Kidney capillary endothelial cell (primary cell): ENCODE measurements at places on chromosomes 5 and 9.

GRCh38 chr5:134772461-134773125 lies 14.0 kb downstream of the DDX46 start:
- DNase-seq = no peak

DNA sequence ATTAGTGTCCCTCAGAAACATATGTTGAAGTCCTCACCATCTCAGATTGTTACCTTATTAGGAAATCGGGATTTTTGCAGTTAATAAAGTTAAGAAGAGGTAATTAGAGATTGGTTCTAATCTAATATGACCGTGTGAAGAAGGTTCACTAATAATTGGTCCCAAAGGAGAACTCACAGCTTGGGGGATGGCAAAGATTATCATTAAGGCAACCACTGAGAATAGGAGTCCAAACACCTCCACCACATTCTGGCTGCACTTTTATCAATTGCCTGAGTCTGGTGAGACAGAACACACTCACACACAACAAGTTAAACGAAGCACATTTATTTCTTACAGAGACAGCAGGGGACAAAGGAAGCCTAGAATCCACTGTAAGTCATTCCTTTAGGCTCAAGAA lies 94.9 kb upstream of the PRDM9 start:
- DNase-seq = no peak

- peak; percentile 94 for DNase-seq
Observed at GRCh38 chr9:35844628-35845270, 15.7 kb downstream of the TMEM8B start.

DNA sequence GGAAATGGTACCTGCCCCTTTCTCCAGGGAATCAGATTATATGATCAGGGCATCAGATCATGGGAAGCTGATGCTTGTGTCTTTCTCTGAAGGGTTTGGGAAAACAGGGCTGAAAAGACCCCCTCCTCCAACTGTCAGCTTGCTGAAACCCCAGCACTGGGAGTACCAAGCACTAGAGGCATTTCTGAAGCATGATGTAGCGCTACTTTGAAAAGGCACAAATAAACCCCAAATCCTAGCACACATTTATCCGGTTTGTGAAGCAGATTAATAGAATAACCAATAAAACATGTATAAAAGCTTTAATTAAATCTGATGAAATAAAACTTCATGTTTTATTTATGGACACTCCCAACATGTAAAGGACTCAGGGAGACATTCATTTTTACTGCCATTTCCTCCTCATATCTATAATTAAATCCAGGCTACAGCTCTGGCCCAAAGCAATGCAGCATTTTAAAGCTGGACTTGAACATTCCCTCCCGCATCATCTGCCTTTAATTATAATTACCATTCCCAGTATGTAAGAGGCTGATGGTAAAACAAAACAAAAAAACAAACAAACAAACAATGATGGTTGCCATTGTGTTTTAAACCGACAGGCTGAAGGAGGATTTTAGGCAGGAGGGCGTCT lies 298.2 kb upstream of the RFX3 start:
- no peak for DNase-seq

- no peak for DNase-seq
Observed at GRCh38 chr5:138981586-138981985, 106.5 kb upstream of the LRRTM2 start.

GRCh38 chr5:110644357-110644756 lies 82.1 kb downstream of the TMEM232 start:
- no peak for DNase-seq

- no peak for DNase-seq
Observed at GRCh38 chr9:104555521-104555920, 13.4 kb upstream of the OR13C8 start.

DNA sequence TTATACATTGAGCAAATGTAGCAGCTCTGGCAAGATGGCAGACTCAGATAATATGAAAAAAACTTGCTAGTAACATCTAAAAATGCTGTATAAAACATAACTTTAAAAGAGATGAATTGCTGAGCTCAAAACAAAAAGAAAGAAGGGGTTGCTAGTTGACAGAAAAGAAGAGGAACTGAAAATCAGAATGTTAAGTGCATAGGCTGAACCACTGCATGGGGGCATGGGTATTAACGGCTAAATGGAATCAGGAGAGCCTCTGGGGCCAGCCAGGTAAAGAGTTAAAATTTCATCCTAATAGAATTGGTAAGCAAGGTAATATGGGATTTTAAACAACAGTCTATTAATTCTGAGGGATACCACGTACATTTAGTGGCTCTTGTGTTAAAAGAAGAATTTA lies 146.8 kb downstream of the SMC2 start:
- no peak for DNase-seq

- no peak for DNase-seq
Observed at GRCh38 chr9:79564105-79564504, 7.7 kb upstream of the TLE4 start.

GRCh38 chr5:25515525-25515924 lies 870.7 kb upstream of the CDH10 start:
- DNase-seq = no peak

- no peak for DNase-seq
Observed at GRCh38 chr5:35120715-35121114, 73.0 kb upstream of the AGXT2 start.

DNA sequence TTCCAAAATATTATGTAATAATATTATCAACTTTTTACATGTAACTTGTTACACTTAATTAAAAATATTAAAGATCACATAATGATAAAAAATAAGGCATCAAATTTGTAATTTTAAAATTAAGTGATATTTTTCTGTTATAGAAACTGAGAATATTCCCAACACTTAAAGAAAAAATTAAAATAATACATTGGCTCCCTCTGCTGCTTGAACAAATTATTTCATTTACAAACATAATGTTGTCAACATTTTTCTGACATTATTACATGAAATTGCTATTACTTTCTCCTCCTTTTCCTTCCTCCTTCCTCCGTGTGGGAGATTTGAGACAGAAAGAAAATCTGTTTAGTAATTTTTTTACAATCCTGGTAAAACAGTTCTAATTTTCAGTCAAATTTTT lies 42.3 kb downstream of the RNF180 start:
- DNase-seq = peak; percentile 40

DNA sequence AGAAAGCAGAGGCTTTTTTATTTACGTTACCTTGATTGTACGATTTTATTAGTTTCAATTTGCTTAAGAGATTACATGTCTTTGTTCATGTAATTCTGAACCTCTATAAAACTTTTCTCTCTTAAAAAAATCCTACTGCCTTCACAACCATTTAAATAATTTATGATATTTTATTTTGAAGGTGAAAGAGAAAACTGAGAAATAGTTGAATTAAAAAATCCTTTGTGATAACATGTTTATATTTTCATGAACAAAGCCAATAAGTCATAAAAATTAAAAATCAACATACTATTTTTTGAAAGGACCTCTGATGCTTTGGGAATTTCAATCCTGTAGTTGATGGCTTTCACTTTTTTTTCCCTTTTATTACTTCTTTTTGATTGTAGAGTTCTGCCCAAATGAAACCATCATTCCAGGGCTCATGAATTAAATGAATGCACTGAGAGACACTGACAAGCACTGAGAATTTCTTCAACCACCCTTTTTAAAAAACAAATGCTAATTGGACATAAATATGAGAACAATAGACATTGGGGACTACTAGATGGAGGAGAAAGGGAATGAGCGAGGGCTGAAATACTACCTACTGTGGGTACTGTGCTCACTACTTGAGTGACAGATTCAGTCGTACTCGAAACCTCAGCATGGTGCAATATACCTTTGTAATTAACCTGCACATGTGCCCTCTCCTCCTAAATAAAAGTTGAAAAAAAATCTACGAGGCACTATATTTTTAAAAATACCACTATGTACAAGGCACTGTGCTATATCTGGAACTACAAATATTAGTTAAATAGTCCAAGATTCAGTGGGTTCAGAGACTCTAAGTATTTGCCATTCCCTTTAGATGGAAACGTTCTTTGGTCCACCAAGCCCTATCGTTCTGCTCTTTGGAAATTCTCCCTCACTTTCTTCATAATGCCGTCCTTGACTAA lies 5.9 kb downstream of the CDKN2A start:
- no peak for DNase-seq

- no peak for DNase-seq
Observed at GRCh38 chr9:9847750-9848149, 765.1 kb downstream of the PTPRD start.

- no peak for DNase-seq
Observed at GRCh38 chr5:145158730-145159129, 676.4 kb downstream of the PRELID2 start.

GRCh38 chr9:137878146-137878941 lies 762 bp downstream of the CACNA1B start:
- peak; percentile 14 for DNase-seq

DNA sequence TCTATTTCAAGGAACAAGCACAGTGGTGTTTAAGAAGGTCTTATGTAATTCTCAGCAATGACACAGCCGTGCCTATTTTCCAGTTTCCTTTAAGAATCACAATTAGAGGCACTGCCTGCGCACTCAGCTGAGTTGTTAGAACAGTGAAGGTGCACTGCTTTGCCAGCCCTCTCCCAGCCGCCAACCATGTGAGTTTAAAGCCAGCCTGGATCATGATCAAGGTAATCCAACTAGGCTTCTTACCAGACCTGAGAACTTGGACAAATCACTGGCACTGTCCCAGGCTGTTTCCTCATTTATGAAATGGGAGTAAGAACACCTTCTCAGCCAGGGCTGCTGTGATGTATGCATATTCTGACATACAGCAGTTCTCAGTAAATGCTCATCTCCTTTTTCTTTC lies 99.6 kb downstream of the ASTN2 start:
- DNase-seq = no peak

DNA sequence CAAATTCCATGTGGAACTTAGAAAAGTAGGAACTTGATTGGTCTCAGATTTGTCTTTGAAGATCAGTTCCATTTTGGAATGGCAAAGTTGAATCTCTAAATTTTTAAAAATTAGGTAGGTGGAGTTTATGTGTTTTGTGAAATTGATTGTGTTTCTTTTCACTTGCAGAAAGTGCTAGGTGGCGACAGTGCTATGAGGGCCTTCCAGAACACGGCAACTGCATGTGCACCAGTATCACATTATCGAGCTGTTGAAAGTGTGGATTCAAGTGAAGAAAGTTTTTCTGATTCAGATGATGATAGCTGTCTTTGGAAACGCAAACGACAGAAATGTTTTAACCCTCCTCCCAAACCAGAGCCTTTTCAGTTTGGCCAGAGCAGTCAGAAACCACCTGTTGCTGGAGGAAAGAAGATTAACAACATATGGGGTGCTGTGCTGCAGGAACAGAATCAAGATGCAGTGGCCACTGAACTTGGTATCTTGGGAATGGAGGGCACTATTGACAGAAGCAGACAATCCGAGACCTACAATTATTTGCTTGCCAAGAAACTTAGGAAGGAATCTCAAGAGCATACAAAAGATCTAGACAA lies 2.8 kb downstream of the PHAX start:
- no peak for DNase-seq

- no peak for DNase-seq
Observed at GRCh38 chr5:162372256-162372655, 304.7 kb downstream of the GABRG2 start.

- DNase-seq = no peak
Observed at GRCh38 chr5:71522151-71522550, 65.0 kb upstream of the MCCC2 start.

- DNase-seq = peak; percentile 10
Observed at GRCh38 chr5:41527201-41527779, 16.9 kb upstream of the PLCXD3 start.

GRCh38 chr9:3647652-3648051 lies 121.9 kb upstream of the RFX3 start:
- no peak for DNase-seq

GRCh38 chr9:128048663-128049062 lies 18.5 kb downstream of the NAIF1 start:
- no peak for DNase-seq

DNA sequence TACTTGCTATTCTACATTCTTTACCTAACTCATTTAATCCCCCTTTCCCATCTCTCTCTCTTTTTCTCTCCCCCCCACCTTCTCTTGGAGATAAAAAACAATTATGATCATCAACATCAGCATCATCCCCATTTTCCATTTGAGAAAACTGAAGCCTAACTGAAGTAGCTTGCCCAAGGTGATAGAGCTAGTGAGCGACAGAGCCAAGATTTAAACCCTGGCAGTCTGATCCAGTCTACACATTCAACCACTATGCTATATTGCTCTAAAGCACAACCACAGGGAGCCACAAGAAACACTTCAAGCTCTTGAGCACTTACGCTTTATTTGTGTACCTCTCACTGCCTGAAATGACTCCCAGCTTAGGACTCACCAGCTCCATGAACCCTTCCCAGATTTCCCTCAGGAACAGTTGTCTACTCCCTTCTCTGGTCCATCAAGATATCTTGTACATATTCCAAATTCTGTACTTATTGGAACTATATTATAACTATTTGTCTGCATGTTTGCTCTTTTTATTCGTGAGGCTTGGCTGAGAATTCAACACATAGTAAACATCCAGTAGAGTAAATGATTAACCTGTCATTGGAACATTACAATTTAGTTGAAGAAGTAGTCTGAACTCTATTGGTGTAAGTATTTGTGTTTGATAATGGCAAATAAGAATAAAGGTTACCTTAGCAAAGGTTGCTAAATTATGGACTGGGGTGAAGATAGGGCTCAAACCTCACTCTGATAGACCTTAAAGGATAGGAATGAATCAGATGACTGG lies 164.8 kb downstream of the EFNA5 start:
- no peak for DNase-seq
